C1 segment of cervical spinal cord (tissue), 14 donors: ENCODE measurements at places on chromosomes 16 and 17.
A peak's percentile ranks its signal among the peaks of the same experiment; 100 is the strongest.

DNA sequence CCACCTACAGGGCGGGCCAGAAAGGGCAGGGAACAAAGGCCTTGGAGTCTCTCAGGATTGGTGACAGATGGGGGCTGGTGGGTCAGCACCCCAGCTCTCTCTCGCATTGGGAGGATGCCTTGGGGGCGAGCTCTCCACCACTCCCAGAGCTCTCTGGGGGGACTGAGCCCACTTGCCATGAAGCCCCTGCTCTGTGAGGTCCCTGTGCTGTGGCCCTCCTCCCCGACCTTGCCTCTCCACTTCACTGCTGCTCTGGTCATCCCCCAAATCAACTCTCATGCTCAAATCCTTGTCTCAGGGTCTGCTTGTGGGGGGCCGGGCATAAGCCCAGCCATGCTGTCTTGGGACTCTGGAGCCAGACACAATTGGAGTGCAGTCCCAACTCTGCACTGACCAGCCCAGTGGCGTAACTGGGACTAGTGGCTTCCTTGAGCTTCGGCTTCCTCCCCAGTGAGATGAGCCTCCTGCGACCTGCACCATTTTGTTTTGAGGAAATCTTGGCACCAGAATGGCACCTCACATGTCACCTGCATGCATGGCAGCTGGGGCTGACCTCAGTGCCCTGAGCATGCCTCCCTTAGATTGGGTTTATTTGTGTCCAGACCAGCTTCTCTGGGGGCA, 184.5 kb downstream of the IRF8 start:
- no peak for DNase-seq

GRCh38 chr16:48157794-48158193, 2.0 kb upstream of the ABCC12 start:
- DNase-seq = no peak

GRCh38 chr16:88810166-88810911, 1.4 kb downstream of the APRT start:
- DNase-seq = no peak

DNA sequence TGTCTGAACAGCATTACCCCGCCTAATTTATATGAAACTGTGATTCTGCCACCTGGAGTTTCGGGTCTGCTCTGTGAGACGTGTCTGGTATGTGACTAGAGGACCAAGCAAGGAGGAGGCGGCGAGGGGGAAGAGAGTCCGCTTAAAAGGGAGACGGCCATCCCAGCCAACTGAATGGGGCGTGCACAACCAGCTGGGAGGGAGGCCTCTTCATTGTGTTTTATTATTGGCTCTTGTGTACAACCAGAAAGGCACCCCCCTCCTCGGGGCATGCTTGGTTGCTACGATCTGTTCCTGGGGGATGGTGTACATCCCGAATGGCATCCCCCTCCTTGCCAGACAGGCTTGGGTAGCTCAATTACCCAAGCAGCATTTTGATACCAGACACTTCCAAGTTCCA, 384.5 kb upstream of the SALL1 start:
- no peak for DNase-seq

GRCh38 chr17:79919862-79920720, 80.9 kb upstream of the CBX4 start:
- DNase-seq = no peak

DNA sequence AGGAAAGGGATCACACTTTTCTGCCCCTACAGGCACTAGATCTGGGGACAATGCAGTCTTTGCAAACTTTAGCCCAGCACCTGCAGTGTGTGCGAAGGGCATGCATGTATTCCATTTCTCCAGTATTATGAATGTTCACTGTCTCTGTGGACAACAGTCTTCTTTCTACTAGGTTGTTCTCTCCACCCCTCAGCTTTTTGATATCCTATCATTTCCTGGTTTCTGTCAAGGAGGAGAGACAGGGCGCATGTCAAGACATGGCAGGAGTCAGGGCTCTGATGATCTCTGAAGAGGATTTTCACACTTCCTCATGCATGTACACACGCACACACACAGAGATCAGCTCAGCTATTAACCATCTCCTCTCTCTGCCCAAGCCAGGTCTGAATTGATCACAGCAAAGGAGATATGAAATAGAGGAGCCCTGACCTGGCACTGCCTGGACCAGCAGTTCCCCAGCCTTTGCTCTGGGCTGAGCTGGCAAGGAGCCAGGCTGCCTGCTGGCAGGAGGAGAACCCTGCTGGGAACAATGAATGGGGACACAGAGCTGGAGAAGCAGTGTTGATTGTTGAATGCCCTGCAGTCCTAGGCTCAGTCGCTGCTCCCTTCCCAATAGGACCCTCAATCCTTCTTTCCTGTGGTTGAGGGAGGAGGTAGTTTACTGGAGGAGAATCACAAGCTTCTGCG, 2.6 kb downstream of the GPR179 start:
- peak; percentile 82 for DNase-seq

DNA sequence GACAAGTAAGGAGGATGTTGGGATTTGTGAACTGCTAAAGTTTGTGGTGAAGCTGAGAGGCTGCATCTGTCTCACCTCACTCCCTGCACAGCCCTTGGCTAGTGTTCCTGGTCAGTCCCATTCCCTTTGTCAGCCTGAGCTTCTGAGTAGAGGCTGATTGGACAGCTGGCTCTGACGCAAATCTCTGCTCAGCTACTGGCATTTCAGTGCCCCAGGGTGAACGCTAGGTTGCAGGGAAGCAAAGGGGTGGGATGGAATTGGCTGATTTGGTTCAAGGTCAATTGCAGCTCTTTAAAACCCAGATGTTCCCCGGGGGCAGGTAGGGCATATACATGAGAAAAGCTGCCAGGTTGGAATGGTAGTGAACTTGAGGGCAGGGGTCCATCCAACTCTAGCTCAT, 23.1 kb upstream of the CNOT1 start:
- DNase-seq = no peak

- no peak for DNase-seq
Observed at GRCh38 chr17:49875685-49876084, 27.8 kb upstream of the TAC4 start.

- no peak for DNase-seq
Observed at GRCh38 chr17:3834811-3835210, 11.2 kb downstream of the NCBP3 start.

DNA sequence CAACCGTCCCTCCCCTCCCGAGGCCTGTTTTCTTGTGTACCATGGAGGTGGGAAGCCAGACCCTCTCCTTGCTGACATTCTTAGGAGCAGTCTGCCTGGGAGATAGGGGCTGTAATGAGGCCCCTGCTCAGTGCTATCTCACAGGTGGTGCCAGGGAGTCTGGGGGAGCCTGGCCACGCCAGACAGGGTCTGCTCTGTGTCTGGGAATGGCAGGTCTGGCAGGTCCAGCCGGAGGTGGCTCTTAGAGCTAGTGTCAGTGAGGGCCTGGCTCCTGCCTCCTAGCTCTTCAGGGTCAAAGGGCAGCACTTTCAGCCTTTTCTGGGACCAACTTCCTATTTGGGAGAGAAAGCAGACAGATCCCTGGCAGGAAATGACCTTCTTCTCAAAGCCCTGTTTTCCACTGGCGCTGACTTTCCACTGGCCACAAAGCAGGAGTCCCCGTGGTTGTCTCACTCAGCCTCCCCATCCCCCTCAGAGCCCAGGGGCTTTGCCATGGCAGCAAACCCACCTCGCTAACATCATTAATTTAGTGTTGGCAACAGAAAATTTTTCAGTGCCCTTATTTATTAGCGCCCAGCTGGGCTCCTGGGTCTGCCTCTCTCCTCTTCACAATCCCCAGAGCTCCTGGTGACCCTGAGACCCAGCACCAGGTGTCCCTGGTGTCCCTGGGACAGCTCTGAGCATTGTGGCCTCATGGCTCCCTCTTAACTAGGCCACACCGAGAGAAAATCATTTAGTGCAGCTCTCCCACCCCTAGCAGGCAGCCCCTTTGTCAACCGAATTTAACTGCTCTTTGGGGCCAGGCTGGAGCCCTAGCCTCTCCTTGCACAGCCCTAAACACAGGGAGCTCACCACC, 24.0 kb upstream of the DOK4 start:
- DNase-seq = no peak

DNA sequence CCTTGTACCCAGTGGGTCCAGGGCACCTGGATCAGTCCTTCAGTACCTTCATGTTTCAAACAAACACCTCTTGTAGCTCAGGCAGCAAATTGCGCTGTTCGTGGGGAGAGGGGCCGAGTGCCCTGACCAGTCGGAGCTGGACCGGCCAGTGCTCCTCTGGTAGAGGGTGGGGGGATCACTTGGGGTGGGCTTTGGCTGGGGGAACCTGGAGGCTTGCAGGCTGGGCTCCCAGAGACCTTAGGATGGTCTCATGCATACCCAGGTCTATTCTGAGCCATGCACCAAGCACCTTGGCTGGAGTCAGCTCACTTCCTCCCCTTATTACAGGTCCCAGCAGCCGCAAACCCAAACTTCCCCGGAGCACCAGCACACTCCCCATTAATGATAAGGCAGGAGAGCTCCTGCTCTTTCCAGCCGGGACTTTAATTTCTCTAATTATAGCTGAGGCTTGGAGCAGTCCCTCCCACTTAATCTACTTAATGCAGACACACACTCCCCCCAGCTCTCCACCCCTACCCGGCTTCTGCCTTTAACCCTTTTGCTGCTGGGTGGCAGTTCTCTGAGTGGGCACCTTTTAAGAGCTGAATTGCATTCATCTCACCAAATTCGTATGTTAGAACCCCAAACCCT, 26.3 kb upstream of the MGAT5B start:
- no peak for DNase-seq
